ENCODE measurements at places on chromosomes 11 and 22.

GRCh38 chr11:76415073-76415472, 29.7 kb upstream of the EMSY start:
- no peak for DNase-seq

GRCh38 chr22:26463101-26463661, 20.4 kb downstream of the HPS4 start:
- DNase-seq: no peak

DNA sequence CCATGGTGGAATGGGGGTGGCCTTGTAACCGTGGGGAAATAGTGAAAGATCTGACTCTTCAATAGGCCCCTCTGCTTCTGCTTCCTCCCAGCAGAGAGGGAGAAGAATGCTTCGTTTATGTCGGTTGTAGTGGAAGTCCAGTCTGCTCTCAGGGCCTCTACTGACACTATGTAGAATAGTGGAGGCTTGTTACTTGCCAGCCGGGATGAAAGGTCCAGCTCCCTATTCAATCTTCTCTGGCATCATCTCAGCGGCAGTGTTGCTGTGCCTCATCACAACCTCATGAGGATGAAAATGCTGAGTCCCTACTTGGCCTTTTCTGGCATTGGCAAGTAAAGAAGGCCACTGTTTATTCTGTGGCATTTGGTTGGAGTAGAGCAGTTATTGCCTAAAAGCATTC, 820.9 kb upstream of the TENM4 start:
- no peak for DNase-seq

GRCh38 chr11:71252770-71253730, 673 bp upstream of the SHANK2 start:
- DNase-seq: no peak

DNA sequence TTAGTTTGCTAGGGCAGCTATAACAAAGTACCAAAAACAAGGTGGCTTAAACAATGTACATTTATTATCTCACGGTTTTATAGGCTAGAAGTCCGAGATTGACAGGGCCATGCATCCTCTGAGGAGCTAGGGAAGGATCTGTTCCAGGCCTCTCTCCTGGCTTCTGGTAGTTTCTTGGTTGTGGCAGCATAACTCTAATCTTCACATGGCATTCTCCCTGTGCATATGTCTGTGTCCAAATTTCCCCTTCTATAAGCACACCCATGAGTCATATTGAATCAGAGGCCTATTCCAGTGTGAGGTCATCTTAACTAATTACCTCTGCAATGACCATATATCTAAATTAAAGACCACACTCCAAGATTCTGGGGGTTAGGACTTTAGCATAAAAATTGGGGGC, 31.3 kb upstream of the MMP13 start:
- no peak for DNase-seq

GRCh38 chr11:35121326-35121865, 17.6 kb upstream of the CD44 start:
- no peak for DNase-seq

GRCh38 chr11:64650923-64651523, 60.0 kb downstream of the SLC22A12 start:
- no peak for DNase-seq

DNA sequence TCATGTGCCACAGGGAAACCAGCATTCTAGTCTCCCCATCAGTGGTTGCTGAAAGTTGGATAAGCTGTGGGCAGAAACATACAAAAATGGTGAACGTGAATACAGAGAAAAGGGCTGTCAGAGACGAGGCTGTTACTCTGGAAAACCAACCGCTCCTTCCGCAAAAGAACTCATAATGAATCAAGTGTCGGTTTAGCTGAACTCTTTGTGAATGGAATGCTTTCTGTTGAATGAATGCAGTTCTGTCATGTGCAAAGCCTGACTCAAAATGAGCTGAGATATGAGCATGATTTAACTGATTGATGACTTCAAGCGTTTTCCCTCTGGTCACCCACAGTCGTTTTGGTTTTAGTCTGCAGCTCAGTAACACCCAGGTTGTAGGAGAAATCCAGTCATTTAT, 298.3 kb downstream of the ETS1 start:
- no peak for DNase-seq

DNA sequence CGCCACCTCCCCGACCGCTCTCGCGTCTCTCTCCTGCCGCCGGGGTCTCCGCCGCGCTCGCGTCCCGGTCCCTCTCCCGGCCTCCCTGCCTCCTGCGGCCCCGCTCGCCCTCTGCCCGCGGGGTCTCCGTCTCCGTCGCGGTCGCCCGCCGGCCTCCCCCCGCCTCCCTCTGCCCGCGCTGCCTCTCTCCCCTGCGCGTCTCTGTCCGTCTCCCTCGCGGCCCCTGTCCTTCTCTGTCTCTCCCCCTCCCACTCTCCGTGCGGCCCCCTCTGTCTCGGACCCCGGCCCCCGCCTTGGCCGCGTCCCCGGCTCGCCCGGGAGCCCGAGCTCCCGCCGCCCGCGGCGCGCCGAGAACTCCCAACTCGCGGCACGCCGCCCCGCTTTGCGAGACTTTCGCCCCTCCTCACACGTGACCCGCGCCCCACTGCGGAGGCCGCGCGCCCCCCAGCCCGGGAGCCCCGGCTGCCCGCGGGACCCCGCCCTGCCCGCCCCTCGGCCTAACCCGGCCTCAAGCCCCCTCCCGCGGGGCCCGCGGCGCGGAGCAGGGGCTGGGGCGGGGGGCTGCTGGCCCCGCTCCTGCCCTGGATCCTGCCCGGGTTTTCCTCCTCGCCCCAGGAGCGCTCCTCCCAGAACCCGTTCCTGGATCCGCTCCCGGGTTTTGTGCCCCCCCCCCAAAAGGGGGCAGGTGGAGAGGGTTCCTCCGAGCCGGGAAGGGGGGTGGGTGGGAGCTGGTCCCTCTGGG, 702 bp upstream of the KCNJ4 start:
- no peak for DNase-seq

- DNase-seq: no peak
These were observed 8.6 kb downstream of the IGHMBP2 start for GRCh38 chr11:68912254-68912653.

DNA sequence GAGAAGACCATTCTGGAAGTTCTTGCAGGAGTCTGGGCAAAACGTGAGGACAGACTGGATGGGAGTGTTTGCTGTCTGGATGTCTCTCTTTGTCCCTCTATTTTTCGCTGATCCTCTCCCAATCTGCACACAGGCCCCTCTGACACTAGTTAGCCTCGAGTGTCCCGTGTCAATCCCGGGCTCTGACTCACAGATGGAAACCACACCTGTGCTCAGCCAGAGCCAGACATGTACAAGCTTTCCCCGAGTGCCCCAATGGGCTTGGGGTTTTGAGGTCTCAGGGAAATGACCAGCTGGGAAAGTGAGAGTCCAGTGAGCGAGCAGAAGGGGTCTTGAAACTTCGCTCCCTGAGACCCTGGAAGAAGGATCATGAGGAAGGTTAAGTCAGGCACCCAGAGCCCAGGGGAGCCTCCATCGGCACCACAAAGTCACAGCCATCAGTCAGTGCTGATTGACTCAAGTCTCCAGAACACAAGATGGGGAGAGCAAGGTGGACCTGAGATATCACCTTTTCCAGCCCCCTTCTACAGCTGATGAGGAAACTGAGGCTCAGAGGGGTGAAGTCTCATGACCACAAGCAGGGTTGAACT, 13.9 kb downstream of the APOL2 start:
- no peak for DNase-seq

DNA sequence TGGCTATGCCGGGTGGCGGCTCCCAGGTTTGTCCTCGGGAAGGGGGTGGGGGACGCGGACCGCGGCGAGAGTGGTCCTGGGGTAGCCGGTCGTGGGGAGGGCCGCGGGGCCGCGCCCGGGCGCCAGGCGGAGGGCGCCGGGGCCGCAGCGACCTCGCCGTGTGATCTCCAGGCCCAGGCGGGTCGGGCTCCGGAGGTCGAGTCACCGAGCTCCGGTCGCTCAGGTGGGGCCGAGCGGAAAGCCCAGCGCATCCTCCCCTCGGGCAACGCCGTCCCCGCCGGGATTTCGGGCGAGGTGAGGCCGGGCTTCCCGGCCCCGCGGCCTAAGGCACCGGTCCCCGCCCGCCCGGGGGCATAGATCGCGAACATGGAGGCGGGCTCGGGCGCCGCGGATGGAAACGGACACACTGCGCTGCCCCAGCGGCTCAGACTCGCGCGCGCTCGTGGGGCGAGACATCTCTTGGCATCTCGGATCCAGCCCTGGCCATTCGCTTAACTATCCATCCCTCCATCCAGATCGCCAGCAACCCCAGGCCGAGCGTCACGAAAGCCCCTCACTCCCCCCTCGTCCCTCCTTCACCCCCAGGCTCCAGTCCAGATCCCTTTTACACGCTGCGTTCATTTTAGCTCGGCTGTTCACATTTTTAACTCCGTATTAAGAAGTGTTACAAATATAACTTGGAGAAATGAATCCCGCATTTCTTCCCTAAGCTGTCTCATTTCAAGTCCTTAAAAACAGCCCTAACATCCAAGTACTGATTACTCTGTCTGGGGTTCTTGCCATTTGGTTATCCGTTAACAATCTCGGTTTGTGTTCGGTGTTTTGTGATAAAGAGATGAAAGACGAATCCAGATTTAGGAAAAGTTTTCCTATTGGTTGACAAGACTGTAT, 460 bp downstream of the ZC3H12C start:
- DNase-seq: peak; percentile 31

DNA sequence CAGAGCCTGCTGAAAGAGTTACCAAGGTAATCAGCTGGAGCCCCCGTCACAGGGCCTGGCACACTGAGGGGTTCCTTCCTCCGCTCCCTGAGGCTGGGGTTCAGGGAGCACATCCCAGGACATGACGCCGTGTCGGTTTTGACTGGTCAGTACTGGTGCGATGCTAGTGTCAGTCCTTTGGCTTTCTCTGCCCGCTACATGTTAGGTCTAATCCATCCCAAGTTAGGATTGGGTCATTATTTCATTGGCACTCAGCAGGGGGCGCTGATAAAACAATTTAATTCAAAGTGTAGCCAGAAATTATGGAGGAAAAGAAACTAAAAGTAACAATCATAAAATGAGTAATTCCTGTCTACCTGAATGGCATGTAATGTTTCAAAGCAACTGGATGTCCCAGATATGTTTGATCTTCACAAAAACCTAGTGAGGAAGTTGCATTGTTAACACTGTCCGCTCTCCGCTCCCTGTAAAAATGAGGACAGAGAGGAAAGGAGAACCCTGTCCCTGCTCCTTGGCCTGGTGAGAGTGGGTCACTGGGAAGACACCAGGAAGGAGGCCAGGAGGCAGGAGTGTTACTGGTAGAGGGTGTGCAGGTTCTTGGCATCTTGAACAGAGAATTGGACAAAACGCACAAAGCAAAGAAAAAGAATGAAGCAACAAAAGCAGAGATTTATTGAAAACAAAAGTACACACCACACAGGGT, 27.1 kb downstream of the TSKU start:
- DNase-seq: no peak

- DNase-seq: no peak
These were observed 62.3 kb downstream of the DEUP1 start for GRCh38 chr11:93392867-93393266.

DNA sequence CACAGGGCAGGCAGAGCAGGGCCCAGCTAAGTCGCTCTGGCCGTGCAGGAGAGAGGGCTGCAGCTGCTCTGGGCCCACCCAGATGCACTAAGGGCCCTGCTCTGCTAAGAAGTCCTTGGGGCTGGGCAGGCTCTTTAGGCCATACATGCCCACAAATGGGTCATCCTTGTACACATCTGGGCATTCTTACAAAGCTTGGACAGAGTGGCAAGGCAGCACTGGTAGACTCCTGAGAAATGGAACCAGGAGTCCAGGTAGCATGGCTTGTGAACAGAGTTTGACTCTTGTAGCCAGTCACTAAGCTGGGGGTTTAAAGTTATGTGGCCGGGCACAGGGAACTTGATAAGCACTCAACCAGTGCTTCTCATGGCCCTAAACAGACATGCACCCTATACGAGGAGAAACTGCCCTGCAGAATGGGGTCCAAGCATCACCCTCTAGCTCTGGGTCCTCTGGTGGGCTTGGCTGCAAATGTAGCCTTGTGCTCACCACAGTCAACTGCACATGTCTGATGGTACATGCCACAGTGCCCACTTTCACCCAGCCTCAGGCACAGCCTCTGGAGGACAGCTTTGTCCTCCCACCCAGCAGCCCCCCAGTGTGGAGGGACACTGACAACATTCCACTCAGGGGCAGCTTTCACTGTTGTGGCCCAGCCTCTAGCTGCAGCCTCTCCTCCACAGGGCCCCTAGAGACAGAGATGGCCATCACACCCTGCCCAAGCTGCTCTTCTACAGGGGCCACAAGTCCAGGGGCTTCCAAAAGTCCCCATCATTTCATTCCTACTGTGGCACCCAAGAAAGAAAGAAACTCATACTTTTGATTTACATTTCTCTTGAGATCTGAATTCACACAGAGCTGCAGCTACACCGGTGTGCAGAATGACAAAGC, 75.2 kb downstream of the DGCR2 start:
- no peak for DNase-seq

DNA sequence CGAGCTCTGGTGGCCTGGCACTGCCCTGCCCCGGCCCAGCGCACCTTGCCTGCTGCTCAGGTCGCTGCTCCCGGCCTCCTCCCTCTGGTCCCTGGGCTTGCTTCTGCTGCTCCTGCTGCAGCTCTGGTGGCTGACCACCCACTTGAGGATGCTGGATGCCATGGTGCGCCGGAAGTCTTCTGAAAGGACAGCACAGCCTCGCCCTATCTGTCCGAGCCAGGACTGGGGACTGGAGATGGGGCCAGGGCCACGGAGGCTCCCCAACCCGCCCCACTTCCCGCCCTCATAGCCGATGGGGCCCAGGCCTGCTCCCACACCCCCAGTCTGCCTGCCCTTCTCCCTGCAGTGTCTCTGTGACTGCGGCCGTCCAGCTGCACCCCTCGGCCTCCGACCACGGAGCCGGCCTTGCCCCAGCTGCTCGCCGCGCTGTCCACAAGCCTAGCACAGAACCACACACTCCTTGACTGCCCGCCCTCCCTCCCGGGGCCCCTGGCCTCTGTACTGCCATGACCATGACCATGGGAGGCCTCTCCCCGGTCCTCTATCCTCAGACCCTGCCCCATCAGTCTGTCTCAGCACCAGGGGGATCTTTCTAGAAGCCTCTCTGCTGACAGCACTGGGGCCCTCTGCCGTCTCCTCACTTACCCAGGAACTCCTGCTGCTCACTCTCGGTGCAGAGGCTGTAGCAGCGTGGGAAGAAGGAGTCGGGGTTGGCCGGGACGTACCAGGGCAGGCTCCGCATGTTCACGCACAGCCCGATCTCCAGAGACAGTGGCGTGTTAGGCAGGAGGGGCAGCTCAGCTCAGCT, 12.7 kb downstream of the TTLL8 start:
- no peak for DNase-seq

DNA sequence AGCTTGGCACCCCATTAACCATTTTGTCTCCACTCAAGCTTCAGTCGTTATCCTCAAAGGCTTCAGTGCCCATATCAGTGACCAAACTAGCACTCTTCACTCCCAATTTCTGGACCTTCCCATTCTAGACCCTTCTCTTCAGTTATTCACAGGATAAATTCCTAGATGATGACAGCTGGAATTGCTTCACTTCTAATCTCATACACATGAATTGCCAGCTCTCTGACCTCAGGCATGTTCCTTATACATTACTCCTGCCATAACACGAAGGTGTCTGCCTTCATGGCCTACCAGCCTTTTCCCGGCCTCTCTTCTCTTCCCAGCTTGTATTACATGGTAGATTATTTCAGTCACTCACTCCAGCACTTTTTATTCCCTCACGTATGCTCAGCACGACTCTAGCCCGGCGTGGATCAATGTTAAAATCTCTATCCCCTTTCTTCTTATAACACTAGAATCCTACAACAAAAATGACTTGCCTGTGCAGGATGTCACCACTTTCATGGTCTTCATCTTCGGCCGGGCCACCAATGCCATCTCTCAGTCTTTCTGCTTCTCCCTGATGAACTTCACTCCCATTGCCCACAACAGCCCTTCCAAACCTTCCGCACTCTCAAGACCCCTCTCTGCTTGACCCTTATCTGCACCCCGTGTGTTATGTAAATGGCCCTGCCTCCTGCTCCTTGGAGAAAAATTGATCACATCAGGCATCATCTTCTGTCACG, 36.9 kb downstream of the EIF3F start:
- no peak for DNase-seq

All from DMS 273 treated with DMSO at 0.1 percent for 48 hours (cell line).